ENCODE measurements at places on chromosomes 7 and 10.

GRCh38 chr10:49207113-49207512 is 18.9 kb upstream of the TMEM273 start:
- DNase-seq = no peak

GRCh38 chr7:28292834-28293526 is 112.4 kb upstream of the JAZF1 start:
- no peak for DNase-seq

GRCh38 chr7:155618708-155619633 is 25.5 kb upstream of the RBM33 start:
- peak; percentile 28 for DNase-seq

DNA sequence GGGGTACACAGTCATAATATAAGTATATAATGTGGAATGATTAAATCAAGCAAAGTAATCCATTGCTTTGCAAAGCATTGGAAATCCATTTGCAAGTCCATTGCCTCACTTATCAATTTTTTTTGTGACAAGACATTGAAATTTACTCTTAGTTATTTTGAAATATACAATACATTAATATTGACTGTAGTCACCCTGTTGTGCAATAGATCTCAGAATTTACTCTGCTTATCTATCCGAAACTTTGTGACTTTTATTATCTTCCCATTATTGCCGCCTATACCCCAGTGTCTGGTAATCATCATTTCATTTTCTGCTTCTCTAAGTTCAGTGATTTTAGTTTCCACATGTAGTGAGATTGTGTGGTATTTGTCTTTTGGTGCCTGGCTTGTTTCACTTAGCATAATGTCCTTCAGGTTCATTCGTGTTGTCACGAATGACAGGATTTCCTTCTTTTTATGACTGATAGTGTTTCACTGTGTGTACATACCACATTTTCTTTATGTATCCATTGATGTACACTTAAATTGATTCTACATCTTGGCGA is 5.8 kb downstream of the MALRD1 start:
- no peak for DNase-seq

DNA sequence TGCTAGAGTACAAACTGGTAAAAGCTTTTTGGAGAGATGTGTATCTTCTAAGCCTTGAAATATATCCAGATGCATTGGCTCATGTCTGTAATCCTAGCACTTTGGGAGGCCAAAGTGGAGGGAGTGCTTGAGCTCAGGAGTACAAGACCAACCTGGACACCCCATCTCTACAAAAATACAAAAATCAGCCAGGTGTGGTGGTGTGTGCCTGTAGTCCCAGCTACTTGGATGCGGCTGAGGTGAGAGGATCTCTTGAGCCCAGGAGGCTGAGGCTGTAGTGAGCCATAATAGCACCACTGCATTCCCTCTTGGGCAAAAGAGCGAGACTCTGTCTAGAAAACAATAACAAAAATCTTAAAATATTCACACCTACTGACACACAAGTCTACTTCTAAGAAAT is 25.6 kb downstream of the TMEM209 start:
- no peak for DNase-seq

DNA sequence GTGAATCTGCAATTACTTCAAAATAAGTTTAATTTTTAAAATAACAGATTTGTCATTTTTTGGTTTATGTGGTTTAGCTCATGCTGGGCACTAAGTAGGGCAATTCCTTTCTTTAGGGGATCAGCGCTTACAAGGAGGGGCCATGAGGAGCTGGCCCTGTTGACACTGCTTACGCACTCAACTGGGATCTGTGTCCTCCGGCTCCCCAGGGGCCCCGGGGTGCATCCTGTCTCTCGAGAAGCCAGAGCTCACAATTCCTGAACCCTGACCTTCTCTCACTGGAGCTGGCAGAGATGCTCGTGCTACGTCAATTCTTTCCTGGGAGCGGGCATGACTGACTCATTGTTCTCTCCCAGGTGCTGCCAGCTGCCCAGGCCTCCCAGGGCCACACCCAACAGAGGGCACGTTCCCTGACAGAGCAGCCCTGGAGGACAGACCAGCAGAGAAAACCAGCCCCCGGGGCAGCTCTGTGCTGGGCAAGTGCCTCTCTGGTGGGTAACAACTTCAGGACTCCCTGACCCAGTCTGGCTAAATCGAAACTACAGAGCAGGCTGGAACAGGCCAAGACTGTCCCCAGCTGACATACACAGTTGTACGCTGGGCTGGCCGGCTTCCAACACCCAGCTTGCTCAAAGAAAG is 36.8 kb downstream of the CTBP2 start:
- no peak for DNase-seq

DNA sequence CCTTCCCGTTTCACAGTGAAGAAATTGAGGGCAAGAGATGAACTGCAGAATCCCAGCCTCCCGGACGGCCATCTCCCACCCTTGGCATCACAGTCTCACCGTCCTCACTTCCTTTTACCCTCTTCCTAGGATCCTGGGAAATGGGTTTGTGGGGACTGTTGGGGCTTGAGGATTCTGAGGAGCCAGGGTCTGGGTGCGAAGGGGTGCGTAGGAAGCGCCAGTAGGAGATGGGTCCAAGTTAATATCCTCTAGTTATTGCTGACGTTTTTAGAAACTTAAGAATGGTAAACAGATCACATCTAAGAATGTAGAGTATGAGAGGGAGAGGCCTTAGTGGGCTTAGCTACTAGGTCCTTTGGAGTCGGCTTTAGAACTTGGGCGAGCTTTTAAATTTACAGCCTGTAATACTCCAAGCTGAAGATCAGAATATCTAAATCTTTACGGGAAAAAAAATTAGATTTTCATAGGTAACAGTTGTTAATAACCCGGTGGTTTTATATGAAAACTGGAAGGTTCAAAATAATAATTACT is 696 bp downstream of the MALSU1 start:
- no peak for DNase-seq

- DNase-seq = peak; percentile 68
Measured at GRCh38 chr10:50624866-50625501, 1.2 kb upstream of the SGMS1 start.

DNA sequence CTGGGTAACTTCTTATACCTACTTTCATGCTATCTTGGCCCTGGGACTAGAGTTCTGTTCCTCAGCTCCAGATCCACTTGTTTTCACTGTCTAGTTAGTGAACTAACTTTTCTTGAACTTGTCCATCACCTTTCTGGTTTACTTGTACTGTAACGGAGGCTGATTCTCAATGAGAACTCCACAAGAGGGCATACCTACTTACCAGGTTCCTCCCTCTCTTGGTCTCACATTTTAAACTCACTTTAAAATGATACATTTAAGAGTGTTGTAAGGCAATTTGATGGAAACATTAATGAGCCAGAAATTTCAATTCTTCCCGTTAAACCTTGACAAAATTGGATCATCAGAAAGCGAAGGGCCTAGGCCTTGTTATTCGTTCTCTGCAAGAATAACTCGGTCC is 111.6 kb downstream of the MAGI2 start:
- DNase-seq = no peak

DNA sequence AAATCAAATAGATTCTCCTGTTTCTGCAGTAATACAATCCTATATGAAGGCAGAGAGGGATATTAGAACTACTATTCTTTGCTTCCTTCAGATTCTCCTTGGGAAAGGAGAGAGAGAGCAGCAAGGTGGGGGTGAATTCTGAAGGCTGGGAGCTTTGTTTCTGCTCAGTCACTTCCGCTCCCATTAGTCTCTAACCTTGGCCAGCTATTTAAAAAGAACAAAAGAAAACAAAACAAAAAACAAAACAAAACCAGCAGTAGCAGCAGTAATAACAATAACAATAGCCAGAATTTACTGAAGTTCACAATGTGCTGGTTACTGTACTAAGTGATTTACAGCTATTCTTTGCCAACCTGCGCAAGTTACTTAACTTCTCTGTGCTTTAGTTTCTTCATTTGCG is 9.9 kb downstream of the GPR85 start:
- no peak for DNase-seq

- no peak for DNase-seq
Measured at GRCh38 chr10:117222976-117223692, 17.8 kb upstream of the SLC18A2 start.

GRCh38 chr7:80082213-80082612 is 52.4 kb upstream of the GNAI1 start:
- no peak for DNase-seq

DNA sequence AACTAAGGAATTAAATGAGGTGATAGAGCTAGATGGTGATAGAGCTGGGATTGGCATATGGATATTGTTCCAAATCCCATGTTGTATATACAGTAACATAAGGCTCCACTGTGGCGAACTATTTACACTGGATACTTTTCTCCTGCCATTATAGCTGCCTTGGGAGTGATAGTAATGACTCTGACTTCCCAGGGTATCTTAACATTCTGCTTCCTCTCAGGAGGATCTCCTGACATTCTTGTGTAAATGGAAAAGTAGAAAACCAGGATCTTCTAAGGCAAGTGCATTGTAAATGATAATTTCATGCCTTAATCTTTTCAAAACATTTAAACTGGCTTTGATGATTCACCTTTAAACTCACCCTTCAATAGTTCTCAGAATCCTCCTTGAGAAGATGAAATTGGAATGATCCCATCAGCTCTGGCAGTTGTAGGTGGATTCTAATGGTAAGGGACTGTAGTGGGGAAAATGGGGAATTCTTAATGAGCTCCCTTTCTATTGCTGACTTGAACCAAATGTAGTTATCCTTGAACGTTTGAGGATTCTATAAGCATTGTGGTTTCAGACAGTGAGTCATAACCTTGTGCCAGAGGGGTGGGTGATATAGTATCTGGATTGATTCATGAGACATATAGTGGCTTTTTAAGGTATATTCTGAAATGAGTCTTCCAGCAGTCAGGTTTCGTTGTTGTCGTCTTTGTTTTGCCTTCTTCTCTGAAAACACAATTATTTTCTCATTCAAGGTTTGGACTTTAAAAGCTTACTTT is 450.0 kb downstream of the SUGCT start:
- no peak for DNase-seq

- DNase-seq = no peak
Measured at GRCh38 chr10:11715815-11716494, 26.2 kb upstream of the ECHDC3 start.

- no peak for DNase-seq
Measured at GRCh38 chr7:142792593-142792992, 21.8 kb downstream of the PRSS2 start.

All from nephron progenitor cell (in vitro differentiated cells).